ENCODE measurements at places on chromosomes 4 and X.
A peak's percentile ranks its signal among the peaks of the same experiment; 100 is the strongest.

GRCh38 chrX:107687445-107687844 is 59.1 kb downstream of the PRPS1 start:
- no peak for DNase-seq

- no peak for DNase-seq
Observed at GRCh38 chr4:185965426-185966384, 103.3 kb upstream of the TLR3 start.

- no peak for DNase-seq
Observed at GRCh38 chr4:24472161-24472510, 112.2 kb downstream of the DHX15 start.

- DNase-seq: no peak
Observed at GRCh38 chrX:10165580-10166247, 8.9 kb downstream of the CLCN4 start.

DNA sequence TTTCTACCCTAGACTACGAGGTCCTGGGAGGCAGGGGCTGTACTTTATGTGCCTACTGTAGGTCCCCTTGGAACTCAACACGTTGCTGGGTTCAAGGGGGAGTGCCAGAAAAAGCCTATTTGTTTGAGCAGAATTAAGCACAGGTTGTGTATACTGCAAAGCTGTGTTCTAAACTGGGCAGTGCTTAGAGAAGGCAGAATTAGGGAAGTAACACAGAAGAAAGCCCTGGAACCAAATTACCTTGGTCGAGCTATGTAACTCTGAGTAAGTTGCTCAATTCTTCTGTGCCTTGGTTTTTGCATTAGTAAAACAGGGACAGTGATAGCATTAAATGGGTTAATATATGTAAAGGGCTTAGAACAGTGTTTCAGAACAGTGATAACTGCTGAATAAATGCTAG is 245.0 kb upstream of the SFRP2 start:
- DNase-seq: no peak

GRCh38 chr4:81376720-81377119 is 95.0 kb downstream of the RASGEF1B start:
- DNase-seq: no peak

GRCh38 chr4:23171976-23172375 is 479.2 kb downstream of the GBA3 start:
- no peak for DNase-seq

DNA sequence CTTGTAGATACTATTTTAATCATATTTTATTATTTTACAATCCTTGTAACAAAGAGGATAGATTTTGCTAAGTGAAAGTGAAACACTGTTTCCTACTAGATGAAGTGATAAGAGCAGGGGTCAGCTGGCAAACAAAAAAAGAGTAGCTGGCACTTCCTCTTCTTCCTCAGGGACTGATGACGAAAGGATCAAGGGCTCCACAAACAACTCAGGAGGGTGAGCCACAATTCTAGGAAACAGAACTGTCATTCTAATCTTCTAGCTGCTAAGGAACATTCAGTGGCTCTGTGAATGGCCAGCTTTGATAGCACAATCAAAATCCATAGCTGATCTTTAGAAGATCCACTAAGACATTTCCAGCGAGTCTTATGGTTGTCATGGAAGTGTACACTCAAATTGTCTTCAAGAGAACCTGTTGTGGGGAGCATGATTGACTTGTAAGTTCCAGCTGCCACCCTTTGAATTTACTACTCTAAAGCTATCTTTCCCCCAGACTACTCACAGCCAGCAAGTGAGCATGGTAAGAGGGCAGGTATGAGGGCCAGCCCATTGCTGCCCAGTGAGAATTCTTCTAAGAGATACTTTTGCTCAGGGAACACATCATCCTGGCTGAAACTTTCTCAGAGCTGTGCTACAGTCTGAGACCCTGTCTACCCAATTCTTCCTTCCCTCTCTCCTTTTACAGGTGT is 275.7 kb upstream of the RASGEF1B start:
- no peak for DNase-seq

- no peak for DNase-seq
Observed at GRCh38 chr4:9769321-9769720, 12.1 kb upstream of the DRD5 start.

- DNase-seq: no peak
Observed at GRCh38 chr4:147778942-147779341, 47.1 kb downstream of the ARHGAP10 start.

- peak; percentile 27 for DNase-seq
Observed at GRCh38 chr4:143375326-143376073, 38.8 kb downstream of the GAB1 start.

- no peak for DNase-seq
Observed at GRCh38 chr4:156781852-156782251, 189.7 kb downstream of the PDGFC start.

DNA sequence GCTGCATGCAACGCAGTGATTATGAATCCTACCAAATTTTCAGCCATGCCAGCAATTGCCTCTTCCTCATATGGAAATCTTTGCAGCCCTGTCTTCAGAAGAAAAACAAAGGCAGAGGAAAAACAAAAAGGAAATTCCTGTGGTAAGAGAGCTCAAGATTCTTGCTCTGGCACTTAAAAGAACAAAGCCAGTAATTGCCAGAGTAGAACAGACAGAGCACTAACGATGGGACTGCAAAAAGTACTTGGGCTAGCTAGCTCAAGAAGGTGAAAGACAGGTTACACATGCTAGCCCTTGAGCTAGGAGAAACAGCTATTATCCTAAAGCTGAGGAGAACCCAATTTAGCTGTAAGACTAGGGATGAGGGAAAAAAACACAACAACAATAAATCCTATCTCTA is 582.3 kb downstream of the KCNIP4 start:
- no peak for DNase-seq

- no peak for DNase-seq
Observed at GRCh38 chrX:97895751-97896150, 1012.0 kb downstream of the RPA4 start.

DNA sequence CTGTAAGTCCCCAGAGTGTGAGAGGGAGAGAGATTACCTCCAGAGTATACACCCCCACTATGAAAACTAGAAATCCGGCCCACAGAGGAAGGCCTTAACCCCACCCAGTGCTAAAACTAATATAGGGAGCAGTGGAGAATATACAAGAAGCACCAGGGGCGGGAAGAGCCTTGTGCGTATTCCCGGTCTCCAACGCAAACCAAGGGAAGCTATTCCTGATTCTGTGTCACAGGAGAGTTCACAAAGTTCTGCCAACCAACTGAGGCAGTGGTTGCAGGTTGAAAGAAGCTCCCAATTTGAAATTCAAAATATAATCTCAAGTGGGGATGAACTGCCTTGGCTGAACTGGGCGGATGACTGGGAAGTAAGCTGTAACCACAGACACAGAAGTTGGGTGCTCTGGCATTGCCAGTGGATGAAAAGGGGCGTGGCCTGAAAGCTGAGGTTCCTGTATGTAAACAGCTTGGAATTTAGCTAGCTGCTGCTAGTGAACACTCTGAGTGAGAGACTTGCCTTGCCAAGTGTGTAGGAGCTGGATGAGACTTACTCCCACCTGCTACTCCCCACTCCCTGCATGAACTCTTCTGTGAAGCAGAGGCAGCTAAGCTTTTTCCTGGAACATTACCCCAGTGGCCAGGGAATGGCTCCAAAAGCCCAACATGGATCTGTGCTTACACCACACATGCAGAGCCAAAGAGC is 32.7 kb downstream of the ELF2 start:
- no peak for DNase-seq

- no peak for DNase-seq
Observed at GRCh38 chr4:139814323-139815015, 148.8 kb downstream of the MGST2 start.

- DNase-seq: no peak
Observed at GRCh38 chrX:65509400-65509799, 25.2 kb downstream of the LAS1L start.

- DNase-seq: no peak
Observed at GRCh38 chrX:12945494-12945893, 29.4 kb upstream of the TMSB4X start.

DNA sequence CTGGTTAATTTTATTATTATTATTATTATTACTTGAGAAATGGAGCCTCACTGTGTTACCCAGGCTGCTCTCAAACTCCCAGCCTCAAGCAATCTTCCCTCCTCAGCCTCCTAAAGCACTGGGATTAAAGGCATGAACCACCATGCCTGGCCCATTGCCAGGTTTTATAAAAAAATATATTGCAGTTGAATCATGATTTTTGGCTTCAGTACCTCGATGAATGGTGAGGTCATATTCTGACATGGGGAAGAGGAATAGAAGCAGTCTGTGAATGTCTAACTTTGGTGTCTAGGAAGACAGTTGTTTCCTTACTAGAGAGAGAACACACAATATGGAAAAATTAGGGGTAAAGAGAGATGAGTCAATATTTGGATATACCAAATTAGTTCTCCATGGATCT is 32.0 kb downstream of the CCSER1 start:
- no peak for DNase-seq

- DNase-seq: no peak
Observed at GRCh38 chr4:61773655-61774245, 573.6 kb downstream of the ADGRL3 start.

DNA sequence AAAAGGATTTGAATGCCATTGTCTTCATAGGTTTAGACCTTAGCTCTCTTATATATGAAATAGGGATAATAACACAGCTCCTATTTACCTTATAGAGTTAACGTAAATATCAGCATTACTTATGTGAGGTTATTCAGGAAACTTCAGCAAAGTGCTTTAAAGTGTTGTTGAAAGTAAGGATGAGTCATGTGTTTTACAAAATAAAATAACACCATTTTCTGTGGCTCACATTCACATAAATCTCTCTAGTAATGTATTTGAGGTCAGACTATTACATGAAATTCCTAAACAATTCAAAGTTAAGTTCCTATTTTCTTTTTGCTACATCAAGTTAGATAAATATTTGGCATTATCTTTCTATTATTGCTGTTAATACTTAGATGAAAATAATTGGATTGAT is 2.9 kb downstream of the GNRHR start:
- no peak for DNase-seq

- no peak for DNase-seq
Observed at GRCh38 chrX:21781525-21781924, 23.6 kb upstream of the SMPX start.

DNA sequence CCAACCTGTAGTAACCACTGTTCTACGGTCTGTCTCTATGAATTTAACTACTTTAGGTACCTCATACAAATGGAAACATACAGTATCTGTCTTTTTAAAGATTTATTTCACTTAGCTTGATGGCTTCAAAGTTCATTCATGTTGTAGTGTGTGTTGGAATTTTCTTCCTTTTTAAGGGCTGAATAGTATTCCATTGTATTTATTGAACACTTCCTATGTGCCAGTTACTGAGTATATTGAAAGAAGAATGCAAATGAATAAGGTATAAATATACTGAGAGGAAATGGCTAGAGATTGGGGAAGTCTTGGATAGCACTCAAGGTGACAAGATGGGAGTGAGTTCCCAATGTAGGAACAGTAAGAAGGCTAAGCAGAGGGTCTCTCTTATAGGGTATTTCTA is 17.3 kb downstream of the TBC1D19 start:
- DNase-seq: no peak

DNA sequence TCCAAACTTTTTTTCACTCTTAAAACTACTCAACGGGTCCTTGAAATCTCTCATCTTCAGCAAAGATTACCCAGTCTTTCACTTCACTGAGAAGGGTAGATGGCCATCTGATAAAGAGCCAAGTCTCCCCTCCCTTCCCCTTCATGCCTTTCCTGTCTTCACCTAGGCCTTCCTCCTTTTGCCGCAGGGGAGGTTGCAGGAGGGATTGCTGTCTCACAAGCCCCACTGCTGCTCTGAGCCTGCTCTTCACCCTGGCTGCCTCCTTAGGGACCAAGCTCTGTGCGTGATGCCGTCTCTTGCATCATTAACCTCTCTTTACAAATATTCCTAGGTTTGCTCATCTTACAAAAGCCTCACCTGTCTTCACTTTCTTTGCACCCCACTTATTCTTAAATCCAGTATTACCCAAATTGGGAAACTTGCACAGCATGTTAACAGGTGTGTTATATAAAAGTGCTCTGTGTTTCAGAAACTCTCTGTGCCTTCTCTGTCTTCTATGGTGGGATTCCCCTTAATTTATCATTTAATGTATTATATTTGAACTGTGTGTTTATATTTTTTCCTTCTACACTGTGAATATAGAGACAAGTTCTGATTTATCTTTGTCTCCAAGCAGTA is 3.8 kb downstream of the ZFX start:
- DNase-seq: peak; percentile 17

- peak; percentile 77 for DNase-seq
Observed at GRCh38 chr4:26321373-26322221, 783 bp downstream of the RBPJ start.

DNA sequence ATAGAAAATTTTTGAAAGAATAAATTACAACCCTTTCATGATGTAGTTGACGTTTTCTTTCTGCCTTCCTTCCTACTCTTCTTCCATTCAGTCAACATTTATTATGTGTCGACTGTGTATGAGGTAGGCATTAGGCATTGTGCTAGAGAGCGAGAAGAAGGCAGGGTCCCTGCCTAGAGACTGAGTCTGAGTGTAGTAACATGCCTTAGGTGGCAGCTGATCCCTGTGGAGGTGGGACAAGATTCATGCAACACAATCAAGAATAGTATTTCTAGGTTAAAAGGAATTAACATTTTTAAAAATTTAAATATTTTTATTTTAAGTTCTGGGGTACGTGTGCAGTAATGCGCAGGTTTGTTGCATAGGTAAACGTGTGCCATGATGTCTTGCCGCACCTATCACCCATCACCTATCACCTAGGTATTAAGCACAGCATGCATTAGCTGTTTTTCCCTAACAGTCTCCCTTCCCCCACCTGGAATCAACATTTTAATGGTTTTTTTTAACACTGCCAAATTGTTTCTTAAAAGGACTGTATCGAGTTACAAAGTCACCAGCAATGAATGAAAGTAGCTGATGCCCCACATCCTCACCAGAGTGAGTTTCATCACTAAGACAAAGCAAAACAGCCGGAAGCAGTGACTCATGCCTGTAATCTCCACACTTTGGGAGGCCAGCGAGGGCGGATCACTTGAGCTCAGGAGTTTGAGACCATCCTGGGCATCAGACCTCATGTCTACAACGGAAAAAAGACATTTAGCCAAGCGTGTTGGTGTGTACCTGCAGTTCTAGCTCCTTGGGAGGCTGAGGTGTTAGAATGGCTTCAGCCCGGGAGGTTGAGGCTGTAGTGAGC is 84.0 kb downstream of the WWC2 start:
- DNase-seq: peak; percentile 33

DNA sequence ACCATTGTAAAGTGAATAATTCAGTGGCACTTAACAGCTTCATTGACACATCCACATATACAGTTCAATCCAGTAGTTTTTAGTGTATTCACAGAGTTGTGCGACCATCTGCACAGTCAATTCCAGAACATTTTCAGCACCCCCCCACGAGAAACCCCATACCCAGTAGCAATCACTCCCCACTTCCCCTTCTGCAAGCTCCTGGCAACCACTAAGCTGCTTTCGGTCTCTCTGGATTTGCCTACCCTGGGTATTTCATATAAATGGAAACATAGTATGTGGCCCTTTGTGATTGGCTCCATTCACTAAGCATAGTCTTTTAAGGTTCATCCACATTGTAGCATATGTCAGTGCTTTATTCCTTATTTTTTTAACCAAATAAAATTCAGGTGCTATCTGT is 10.0 kb downstream of the MSL3 start:
- DNase-seq: no peak

GRCh38 chr4:121995790-121996537 is 44.1 kb upstream of the TRPC3 start:
- DNase-seq: no peak
